ENCODE measurements at places on chromosomes 11 and 22. TPM values are rescaled to one million over a fixed set of nuclear protein-coding genes. Genes with fewer than 3 reads are reported as not detected.

C11orf21 gene
- 14.4 TPM for polyA plus RNA-seq

IFITM2 gene
- polyA plus RNA-seq, result 3,315 TPM

POLR3H gene
- polyA plus RNA-seq, result 24.2 TPM

CHEK1 gene
- 1.7 TPM for polyA plus RNA-seq

YAP1 gene
- polyA plus RNA-seq, result not detected

EXPH5 gene
- polyA plus RNA-seq, result 0.90 TPM

TSPAN32 gene
- polyA plus RNA-seq, result 15.7 TPM

TCN1 gene
- not detected for polyA plus RNA-seq

ANO5 gene
- not detected for polyA plus RNA-seq

CHRM1 gene
- polyA plus RNA-seq, result not detected

ZC3H7B gene
- polyA plus RNA-seq, result 1.7 TPM

FGF3 gene
- polyA plus RNA-seq, result not detected

MS4A7 gene
- not detected for polyA plus RNA-seq

PRRG4 gene
- polyA plus RNA-seq, result not detected

HBE1 gene
- not detected for polyA plus RNA-seq

SLC17A6 gene
- not detected for polyA plus RNA-seq

ADAMTS8 gene
- polyA plus RNA-seq, result not detected

MS4A14 gene
- not detected for polyA plus RNA-seq

DRICH1 gene
- not detected for polyA plus RNA-seq

PYGM gene
- 0.26 TPM for polyA plus RNA-seq

TMEM132A gene
- not detected for polyA plus RNA-seq

SYCE3 gene
- polyA plus RNA-seq, result not detected

KCNA4 gene
- not detected for polyA plus RNA-seq

YPEL4 gene
- polyA plus RNA-seq, result 0.18 TPM

CASP1 gene
- 70.1 TPM for polyA plus RNA-seq

ACTN3 gene
- polyA plus RNA-seq, result not detected

FOLR3 gene
- polyA plus RNA-seq, result not detected

OR10G8 gene
- not detected for polyA plus RNA-seq

RAG2 gene
- not detected for polyA plus RNA-seq

SMC1B gene
- polyA plus RNA-seq, result not detected

AGBL2 gene
- 1.8 TPM for polyA plus RNA-seq

ISX gene
- not detected for polyA plus RNA-seq

CCND1 gene
- polyA plus RNA-seq, result 4.9 TPM

GPHA2 gene
- polyA plus RNA-seq, result not detected

TMEM135 gene
- 3.4 TPM for polyA plus RNA-seq

USP28 gene
- polyA plus RNA-seq, result 25.8 TPM

MMP8 gene
- not detected for polyA plus RNA-seq

WT1 gene
- polyA plus RNA-seq, result not detected

CYB5R2 gene
- polyA plus RNA-seq, result 0.90 TPM

SCT gene
- not detected for polyA plus RNA-seq

RFPL3 gene
- polyA plus RNA-seq, result not detected

KCNJ5 gene
- polyA plus RNA-seq, result not detected

UBQLN3 gene
- not detected for polyA plus RNA-seq

APOA5 gene
- polyA plus RNA-seq, result not detected

SCGB1C1 gene
- polyA plus RNA-seq, result not detected

TRIM66 gene
- polyA plus RNA-seq, result 0.85 TPM

QSER1 gene
- 2.7 TPM for polyA plus RNA-seq

APOA4 gene
- not detected for polyA plus RNA-seq

SEPTIN3 gene
- not detected for polyA plus RNA-seq

RAB36 gene
- polyA plus RNA-seq, result 0.40 TPM

CDKN1C gene
- 0.94 TPM for polyA plus RNA-seq

SLC22A25 gene
- polyA plus RNA-seq, result not detected

Data from naive thymus-derived CD4-positive, alpha-beta T cell (primary cell).